ENCODE measurements at places on chromosomes 16 and 17.

DNA sequence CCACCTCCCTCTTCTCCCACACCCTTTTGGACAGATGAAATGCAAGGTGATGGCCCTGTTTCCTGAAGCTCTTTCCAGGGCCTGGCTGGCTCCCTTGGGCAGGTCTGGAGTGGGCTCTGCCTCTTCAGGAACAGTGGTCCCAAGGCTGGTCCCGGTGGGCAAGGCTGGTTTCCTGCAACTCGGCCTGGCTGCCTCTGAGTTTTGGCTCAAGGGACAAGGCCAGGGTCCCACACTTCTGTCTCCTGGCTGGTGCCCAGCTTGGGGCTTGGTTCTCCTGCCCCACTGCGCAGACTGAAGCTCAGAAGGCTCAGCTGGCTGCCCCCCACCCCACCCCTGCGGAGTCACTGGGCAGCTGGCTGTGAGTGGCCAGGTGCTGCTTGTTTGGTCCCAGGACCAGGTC, 3.8 kb upstream of the ACTG1 start:
- no peak for DNase-seq

DNA sequence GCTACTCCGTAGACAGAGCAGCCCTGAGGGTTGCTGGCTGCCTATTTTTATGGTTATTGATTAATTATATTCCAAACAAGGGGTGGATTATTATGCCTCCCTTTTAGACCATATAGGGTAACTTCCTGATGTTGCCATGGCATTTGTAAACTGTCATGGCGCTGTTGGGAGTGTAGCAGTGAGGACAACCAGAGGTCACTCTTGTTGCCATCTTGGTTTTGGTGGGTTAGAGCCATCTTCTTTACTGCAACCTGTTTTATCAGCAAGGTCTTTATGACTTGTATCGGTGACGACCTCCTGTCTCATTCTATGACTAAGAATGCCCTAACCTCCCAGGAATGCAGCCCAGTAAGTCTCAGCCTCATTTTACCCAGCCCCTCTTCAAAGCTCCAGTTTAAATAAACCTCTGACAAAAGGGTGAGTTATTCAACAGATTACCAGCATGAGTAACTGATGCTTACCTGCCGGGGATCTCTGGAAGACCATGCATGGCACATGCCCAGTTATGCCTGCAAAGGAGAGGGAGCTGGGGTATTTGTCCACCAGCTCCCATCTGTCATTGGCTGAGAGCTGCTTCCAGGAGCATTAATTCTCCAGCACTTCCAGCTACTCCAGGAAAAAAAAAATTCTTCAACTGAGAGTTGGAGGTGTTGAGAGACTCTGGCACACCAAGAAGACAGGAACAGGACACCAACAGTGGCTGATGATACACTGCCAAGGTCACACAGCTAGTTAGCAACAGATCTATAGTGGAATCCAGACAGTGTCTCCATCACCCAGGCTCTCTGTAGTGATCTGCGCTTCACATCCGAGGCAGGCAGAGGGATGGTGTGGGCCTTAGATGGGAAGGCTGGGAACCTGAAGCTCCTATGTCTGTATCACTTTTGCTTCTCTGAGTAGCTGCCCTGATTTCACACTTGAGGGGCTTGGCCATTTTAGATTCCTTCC, 36.6 kb upstream of the IL21R start:
- no peak for DNase-seq

DNA sequence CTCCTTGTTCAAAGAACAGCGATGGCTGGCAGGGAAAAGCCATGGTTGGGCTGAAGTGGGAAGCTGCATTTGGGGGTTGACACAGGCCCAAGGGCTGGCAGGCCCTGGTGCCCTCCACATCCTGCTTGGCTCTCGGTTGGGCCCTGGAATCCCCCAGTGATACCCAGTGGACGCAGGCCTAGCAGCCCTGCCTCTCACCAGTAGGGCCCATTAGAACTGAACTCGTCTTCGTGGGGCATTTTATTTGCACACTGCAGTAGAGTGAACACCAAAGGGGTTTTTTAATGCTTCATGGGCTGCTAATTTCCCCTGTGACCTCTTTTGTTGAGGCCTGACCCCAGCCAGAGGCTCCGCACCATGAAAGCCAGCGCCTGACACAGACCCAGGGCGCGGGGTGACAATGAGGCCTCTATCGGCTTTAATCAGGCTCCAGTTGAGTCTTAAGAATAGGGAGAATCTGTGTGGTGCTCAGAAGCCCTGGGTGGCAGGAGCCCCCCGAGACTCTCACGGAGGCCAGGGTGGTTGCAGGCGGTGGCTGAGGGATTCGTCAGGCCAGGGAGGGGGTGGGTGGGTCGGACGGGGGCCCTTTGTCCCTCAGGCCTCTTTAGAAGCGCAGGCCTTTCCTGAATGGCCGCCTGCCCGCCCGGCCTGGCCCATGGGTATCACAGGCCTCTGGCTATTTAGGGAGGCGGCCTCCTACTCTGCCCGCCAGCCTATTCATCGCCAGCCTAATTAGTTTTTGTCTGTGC, 199.3 kb downstream of the NTN1 start:
- DNase-seq = no peak

- no peak for DNase-seq
These were observed 198.8 kb upstream of the CACNG5 start for GRCh38 chr17:66636111-66636510.

DNA sequence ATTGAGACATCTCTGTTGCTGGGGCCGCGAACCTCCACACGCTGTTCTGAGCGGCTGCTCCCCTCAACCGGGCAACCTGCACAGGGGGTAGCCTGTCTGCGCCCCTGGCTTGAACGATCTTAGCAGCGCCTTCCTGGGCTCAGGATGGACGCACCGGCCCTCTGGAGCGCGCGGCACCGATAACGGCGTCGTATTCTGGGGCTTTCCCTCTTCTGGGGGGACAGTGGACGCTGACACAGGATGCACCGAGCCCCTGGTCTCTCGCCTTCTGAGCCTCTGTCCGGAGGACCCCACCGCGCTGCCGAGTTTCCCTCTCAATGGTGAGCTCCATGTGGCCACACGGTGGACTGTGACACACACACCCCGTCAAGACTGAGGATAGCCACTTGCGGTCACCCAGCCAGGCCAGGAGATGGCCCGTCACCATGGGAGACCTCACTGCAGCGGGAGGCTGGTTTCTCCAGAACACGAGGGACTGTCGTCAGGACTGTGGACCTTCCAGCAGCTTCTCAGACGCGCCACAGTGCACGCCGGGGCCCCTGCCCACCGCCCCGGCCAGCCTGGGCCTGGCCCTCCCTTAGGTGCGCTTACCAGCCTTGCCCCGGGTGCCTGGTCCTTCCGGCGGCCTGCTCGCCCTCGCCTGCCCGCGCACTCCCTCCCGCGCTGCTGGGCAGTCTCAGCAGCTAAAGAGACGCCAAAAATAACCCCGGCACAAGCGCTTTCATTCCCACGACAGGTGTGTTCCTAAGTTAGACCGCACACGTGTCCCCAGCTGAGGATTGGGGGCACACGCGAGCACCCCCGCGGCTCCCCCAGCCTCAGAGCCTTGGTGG, 30.0 kb upstream of the PABPN1L start:
- DNase-seq = no peak

DNA sequence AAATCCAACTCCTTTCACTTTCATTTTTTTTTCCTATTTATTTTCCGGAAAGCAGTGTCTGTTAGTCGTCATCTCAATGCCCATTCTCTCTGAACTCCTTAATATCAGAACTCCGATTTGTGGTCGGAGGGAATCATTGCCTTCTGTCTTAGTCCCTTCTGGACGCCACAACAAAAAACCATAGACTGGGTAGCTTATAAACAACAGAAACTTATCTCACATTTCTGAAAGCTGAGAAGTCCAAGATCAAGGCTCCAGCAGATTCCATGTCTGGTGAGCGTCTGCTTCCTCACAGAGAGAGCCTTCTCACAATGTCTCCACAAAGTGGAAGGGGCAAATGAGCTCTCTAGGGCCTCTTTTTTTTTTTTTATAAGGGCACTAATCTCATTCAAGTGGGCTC, 296.6 kb upstream of the CDH11 start:
- no peak for DNase-seq

All from stimulated activated CD4-positive, alpha-beta T cell treated with anti-CD3 and anti-CD28 coated beads, Interleukin-2, amount 100 ng/mL, for 4 hours (primary cell).